Midbrain (tissue), 1 donor: ENCODE measurements at places on chromosomes 16 and 17.

DNA sequence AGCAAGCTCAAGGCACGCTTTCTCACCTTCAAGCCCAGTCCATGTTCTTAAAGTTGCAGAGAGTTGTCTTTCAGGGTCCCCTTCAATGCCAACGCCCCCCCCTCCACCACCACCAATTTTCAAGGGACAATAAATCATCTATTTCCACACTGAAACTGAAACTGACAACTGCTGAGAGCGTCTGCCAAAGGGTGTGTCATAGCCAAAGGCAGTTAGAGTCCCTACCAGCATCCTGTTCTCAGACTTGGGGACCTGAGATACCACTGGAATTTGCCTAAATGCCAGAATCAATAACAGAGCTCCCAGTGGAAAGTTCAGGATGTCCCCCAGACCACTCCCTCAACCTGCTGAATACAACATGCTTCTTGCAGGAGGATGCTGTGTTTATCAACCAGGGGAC lies 133.2 kb upstream of the SOX9 start:
- no peak for DNase-seq

DNA sequence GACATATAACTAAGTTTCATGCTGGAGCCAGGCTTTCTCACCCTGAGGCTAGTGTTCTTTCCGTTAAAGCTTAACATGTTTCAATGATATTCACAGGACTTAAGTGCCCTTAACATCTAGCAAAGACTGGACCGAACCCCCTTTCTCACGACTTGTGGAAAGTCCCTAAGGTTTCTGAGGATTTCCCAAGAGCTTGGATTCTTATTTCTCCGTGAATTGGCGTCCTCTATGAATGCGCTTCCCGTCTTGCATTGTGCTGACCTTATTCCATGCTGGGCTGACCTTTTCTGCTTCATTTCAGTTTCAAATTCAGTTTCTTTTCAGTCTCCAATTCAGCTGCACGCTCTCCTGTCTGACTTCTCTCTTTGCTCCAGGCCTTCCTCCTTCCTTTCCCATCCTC lies 206.4 kb downstream of the HS3ST3A1 start:
- no peak for DNase-seq

DNA sequence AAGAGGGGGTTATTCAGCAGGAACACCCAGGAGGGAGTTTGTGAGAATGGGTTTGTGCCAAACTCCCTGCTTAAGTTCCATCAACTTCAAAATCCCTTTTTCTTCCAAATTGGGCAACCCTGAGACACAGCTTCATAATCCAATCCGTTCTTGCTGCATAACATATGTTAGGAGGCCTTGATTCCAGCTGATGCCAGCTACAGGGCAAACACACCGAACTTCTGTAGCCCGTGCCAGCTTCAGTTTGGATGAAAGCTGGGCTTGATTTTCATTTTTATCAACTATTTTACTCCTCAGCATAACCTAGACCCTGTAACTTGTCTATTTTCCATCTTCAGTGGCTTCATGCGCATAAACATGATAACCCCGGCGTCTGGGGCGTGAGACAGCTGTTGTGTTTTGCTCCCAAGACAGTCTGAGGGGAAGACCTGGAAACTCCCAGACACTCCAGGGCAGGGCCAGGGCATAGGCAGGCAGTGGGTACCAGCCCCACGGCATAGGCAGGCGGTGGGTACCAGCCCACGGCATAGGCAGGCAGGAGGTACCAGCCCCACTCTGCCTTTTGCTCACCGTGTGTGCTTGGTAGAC lies 220.4 kb downstream of the C16orf95 start:
- no peak for DNase-seq

DNA sequence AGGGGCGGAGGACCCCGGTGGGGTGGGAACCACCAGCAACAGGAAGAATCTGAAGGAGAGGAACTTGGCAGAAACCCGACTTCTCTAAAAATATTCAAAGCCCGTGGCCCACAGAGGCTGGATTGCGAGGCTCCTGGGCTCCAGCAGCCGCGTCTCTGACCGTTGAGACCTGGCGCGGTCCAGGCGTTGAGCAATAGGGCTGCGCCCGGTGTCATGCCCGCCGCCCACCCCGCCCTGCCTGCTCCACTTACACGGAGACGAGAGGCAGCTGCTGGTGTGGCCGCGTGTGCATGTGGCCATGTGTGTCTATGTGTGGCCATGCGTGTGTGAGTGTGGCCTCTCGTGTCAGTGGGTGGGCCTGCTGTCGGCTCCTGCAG lies 83.6 kb downstream of the IRF8 start:
- DNase-seq: peak; percentile 2

DNA sequence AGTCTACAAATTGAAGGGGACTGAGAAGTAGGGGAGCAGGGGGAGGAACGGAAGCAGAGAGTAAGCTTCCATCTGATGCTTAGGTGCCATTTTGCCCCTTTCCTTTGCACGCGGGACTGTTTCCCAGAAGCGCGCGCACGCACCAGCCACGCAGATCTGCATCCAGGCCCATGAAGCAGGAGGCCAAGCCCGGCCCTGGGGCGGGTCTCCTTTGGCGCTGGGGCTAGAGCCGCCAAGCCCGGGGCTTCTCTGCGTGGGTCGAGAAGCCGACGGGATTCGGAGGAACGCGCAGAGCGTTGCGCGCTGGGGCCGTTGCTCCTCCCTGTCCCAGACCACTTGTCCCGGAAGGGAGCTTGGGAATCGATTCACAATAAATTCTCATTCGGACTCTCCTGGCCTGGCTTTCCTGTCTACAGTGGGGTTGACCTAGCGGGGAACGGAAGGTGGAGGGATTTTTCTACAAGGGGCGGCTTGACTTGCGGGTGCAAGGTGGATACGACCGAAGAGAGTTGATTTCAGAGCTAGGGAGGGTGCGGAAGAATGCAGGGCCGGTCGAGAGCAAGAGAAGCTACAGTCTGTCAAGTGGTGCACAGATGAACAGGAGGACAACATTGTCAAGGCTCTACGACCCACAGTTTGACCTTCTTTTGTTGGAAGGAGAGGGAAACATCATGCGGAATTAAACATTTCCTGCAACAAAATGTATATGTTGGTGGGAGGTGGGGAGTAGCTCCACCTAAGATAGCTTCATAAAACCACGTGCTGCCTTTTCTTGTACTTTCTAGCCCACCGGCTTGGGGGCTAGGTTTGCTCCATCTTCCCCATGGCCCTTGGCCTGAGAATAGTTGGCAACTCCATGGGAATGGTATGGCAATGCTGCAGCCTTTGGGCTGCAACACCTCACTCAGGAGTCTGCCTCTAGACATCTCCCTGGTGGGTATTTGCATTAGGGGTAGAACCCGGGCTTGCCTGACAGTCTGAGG lies 4.5 kb downstream of the HOXB9 start:
- DNase-seq: no peak
